D341Med (cell line): ENCODE measurements at places on chromosomes 2 and 18.
A peak's percentile ranks its signal among the peaks of the same experiment; 100 is the strongest.

DNA sequence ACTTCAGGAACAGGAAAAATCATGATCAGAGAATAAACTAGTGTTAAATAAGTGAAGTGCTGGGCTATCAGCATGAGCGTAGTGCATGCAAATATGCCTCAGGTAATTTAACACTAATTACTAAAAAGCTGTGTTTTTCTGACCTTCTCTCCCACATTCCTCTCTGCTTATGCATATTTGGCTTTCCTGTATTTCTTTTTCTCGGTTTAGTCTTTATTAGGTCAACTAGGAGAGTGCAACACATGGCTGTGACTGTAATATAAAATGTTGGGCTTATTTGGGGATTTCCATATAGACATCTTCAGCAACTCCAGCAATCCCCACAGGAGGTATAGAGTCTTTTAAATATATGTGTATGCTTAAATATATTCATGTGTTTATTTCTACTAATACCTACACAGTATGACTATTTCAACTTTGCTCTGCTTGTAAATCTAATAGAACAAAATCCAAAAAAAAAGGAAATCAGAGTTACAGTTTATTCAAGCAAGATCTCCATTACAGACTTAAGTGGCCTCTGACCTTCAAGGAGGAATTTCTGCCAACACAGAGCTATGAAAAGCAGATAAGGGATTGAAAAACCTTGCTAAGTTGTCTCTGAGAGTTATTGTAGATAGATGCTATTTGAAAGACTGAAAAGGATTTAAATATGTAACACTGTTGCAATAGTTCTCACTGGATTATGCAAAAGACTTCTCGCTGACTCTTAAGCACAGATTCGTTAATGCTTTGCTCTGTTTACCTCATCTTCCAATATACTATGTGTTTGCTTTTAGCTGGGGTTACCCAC lies 359.5 kb upstream of the RGPD4 start:
- DNase-seq, result no peak

DNA sequence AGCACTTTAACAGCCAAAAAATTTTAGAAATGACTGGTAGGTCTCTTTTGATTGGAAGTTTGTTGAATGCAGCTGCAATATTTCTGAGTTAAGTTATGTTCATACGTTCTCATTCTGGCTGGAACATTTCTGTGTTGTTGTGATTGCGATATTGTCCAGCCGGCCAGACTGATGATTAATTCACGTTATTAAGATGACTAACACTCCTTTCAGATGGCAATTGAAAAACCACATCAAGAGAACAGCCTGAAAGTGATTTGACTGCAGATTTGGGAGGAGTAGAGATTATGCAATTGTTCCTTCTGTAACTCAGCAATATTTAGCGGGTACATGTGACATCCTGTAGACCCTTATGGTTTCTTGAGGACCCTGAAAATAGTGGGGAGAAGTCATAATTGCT lies 133.7 kb downstream of the FBXO15 start:
- no peak for DNase-seq

- no peak for DNase-seq
Observed at GRCh38 chr2:25867396-25868003, 10.8 kb downstream of the ASXL2 start.

DNA sequence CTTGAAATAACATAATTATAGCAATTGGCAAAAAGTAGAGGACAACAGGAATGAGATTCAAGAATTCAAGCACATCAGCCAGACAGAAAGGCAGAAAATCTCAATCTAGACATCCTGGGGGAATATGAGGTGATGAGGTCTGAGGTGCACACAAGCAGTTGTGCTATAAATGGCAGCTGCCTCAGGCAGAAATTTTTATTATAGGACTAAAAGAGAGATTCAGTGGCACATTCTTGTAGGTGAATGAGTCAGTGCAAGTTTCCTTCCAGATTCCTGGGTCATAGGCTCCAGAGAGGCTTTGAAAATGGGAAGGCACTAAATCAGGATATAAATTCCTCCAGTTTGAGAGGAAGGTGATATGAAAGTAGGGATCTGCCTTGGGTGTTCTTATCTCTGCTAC lies 127.2 kb upstream of the THSD7B start:
- no peak for DNase-seq

DNA sequence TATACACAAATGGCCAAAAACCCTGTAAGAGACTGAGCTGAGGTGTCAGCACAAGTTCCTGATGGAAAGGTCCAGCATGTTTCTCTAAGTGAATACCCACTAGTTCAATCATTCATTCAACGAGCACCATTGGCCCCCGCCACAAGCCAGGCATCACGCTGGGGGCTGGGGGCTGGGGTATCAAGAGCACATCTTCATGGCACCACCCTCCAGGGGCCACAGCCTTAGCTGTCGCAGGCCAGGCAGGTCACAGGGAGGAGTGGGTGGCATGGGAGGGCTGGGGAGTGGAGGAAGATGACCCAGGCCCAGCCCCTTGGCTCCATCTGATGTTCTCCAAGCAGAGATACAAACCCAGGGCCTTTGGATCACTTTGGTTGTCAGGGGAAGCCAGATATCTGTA lies 97.9 kb downstream of the ACKR3 start:
- no peak for DNase-seq

DNA sequence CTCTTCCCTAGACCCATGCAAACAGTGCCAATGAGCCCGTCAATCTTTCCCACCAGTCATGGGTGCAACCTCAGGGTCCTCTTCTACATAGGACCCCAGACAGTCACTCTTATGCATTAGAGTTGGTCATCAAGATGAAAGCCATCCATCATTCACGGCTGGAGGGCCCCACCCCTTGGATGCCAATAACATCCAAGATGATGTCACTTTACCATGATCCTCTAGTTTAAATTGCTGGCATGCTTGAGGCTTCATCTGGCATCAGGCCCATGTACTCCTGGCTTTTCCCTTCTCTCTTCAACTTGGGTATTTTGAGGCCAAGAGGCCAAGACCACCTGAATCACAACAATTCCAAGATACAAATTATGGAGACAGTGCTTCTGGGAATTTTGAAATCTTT lies 91.1 kb upstream of the MAPK4 start:
- no peak for DNase-seq

GRCh38 chr18:8403713-8404112 lies 205.5 kb upstream of the RAB12 start:
- no peak for DNase-seq

- DNase-seq, result no peak
Observed at GRCh38 chr18:50956116-50956515, 11.7 kb upstream of the ELAC1 start.

DNA sequence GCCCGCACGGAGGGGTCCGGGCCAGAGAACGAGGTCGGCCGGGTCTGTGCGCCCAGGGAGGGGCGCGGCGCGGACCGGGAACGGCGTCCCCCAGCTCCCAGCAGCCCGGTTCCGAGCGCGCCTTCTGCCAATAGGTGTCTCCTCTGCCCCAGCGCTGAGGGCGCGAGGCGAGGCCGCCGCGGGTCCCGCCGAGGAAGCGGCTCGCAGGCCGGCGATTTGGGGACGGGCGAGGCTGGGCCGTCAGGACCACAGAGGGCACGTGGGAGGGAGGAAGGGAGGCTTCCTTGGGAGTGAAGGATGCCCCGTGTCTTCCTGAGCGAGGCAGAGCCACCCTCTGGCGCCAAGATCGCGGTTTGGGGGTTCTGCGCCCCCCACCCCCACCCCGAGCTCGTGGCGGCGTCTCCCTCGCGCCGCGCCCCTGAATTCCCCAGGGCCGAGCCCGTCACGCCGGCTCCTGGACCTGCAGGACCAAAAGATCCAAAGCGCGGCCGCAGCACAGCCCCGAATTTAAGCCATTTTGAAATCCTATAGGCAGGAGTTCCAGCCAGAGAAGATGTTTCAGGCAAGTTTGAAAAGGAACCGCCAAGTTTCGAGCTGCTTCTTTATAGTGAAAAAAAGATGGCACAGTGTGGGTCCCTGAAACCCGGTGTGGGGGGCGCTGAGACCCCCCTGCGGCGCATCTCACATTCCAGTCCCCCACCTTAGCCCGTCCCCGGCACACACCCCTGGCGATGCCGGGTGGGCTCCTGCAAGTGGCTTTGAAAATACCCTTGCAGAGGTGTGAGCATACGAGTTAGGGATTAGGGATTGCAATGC lies 909 bp downstream of the NFATC1 start:
- DNase-seq, result peak; percentile 79

- DNase-seq, result no peak
Observed at GRCh38 chr2:193348055-193348454, 1153.3 kb upstream of the TMEFF2 start.

DNA sequence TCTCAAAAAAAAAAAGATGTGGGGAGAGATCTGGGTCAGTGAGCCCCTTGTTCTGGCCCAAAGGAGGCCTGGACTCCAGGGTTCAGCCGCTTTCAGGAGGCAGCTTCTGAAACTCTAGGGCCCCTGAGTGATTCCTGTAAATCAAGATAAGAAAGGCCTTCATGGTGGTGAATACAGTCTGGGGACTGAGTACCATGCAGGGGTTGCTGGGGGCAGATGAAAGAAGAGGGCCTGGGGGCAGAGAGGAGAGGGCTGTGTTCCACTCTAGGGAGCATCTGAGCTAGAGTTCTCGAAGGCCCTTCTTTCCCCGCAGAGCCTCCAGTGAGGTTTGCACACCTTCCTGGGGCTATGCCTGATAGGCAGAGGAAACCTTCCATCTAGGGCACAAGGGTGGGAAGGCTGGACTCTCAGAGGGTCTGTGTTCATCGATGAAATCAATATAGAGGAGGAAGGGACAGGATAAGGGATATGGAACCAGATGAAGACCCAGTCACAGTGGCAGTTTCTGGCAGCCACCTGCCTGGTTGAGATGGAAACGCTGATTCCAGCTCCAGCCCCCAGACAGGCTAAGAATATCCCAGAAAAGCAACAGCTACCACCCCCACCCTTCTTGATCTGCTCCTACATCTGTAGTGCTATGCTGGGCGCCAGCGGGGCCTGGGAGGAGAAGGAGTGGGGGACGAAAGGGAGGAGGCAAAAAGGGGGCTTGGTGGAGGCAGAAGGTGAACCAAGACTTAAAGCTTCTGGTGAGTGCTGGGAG lies 4.7 kb upstream of the CDK5R2 start:
- DNase-seq, result no peak

DNA sequence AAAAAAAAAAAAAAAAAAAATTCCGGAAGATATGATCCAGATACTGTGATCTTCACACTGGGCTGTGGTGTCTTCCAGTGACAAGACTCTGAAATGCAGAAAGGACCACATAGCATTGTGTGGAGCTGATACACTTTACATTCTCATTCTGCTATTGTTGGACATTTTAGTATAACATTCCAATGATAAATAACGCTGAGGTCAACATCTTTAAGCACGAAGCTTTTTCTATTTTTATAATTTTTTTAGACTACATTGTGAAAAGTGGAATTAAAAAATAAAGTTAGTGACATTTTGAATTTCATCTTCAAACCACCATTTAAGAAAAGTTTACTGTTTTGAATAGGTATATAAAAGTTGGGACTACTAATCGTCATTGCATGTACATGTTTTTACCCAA lies 62.7 kb downstream of the CDCA7 start:
- no peak for DNase-seq

- no peak for DNase-seq
Observed at GRCh38 chr2:121670181-121670580, 20.9 kb upstream of the CLASP1 start.

DNA sequence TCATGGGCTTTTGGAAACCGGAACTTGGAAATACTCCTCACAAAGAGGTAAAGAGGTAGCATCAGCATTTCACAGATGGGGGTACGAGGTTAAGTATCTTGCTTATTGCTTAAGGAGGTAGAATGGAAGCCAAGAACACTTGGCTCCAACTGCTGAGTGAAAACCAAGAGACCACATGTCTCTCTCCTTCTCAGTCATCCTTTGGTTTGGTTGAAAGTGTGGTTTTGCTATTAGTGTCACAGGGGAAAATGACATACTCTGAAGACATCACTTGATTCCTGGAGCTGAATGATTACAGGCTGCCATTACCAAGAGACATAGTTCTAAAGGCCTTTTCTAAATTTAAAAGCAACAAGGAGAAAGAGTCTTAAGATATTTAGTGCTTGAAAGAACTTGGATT lies 41.5 kb downstream of the ANTXR1 start:
- no peak for DNase-seq

- no peak for DNase-seq
Observed at GRCh38 chr18:80172056-80172455, 63.0 kb downstream of the ADNP2 start.

- peak; percentile 25 for DNase-seq
Observed at GRCh38 chr2:216083464-216084281, 2.0 kb downstream of the TMEM169 start.

DNA sequence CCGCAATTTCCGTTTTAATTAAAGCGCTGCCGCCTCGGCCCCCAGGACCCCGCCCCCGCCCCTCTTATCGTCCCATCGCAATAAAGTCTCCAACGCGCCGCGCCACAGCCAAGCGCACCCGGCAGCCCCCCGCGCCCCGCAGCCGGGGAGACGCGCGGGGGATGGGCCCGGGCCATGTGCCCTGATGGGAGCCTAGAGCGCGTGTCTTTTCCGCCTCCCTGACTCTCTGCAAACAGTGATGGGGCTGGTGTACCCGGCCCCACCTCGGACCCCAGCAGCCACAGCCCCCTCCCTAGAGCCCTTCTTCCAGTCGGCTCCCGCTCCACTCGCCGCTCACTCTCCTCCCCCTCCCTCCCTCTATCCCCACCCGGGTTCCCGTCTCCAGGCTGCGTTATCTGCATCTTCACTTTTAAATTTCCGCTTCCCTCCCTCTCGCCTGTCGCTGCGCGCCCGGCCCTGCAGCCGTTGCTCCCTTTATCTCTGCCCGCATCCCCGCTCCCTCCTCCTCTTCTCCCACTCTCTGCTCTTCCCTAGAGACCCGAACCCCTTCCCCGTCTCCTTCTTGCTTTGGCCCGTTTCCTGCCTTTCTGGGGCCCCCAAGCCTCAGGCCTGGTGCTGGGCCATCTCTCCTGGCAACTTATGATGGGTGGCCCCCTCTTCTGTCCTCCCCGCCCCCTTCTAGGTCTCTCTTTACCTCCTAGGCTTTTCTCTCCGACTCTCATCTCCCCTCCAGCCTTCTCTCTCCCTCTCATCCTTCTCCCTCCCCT lies 524 bp upstream of the FEV start:
- peak; percentile 53 for DNase-seq

DNA sequence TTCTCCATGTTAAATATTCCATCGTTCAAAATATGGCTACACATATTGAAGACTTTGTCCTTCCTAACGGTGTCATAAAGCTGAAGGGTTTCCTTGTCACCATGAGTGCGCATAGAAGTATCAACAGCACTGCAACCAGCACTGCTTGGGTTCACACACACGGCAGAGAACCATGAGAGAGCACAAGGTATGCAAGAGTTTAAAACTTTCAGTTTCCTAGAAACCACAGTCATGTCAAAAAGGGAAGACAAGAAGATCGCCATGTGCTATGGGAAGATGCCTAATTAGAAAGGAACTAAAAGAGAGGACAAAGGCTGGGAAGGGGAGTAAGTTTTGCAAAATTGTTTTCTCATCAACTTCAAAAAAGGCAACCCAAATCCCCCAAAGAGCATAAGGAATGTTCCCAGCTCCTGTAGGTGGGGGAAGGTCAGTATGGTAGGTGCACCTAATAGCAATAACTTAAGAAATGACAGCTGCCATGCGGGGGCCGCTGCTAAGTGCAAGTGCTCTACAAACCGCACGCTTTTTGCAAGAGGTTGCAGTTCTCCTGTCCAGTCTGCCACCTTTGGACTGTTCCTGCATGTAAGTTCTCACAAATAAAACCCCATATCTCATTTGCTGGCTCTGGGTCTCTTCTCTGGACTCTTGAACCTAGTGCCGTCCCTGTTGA lies 136.8 kb downstream of the TMEM163 start:
- DNase-seq, result no peak
